GM18507 (cell line): ENCODE measurements at places on chromosomes 3 and 15.

- no peak for DNase-seq
These were observed 54.4 kb upstream of the LRRN1 start for GRCh38 chr3:3744826-3745225.

DNA sequence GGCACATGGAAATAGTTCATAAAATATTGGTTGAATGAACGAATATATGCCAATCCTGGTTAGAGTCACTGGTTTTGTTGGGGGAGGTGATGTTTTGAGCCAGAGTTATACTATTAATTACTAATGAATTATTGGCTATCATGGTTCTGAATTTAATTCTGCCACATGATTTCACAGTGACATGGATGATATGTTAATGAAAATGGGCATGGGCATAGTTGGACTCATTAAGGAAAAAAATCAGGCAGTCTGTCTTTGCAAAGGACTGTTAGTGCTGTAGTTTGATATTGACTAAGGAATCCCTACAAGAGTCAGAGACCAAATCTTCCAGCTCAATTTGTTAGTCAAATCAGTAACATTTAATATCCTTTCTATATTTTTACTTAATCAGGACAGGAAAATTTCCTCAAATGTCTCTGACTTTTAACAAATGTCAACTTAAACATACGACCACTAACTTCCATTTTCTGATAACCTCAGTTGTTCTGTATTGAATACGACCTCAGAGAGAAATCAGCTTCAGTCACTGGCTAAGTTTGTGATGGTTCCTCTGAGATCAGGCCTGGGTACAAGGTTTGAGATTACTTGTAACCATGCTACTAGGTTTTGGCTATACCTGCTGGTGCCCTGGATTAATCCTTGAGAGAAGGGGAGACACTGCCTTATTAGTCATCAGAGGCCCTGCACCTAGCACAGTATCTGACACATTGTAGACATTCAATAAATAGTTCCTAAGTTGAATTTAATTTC is 13.3 kb downstream of the NFKBIZ start:
- DNase-seq: no peak

DNA sequence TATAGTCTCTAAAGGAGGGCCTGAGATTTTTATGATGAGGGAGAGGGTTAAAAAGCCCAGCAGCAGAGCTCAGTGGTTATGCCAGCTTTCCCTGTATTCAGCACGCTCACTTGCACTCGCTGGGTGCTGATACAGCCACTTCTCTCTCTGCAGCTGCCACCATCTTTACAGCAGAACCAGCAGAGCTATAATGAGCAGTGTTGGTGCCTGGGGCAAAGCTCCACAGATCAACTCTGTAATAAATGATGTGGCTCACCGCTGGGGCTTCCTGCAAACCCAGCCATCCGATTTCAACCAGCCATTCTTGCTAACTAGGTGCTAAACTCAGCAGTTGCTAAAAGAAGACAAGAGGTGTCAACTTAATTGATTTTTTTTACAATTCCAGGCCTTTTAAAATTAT is 48.0 kb downstream of the ARNT2 start:
- no peak for DNase-seq

DNA sequence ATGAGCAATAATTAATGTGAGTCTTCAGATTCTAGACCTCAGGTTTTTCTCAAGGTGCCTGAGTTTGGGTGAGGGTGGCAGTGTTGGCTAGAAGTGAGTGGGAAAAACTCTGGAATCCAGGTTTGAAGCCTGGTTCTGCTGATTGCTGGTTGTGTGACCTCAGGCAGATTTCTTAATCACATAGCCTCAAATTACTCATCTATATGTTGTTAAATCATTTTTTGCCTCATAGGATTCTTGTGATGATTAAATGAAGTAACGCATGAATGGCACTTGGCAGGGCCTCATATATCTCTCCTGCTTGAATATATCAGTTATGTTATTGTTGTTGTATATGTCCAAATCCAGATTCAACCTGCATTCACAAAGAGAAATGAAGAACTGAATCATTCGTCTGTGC is 60.5 kb downstream of the NR2F2 start:
- no peak for DNase-seq

GRCh38 chr3:71582612-71583565 is 639 bp downstream of the FOXP1 start:
- DNase-seq: no peak

GRCh38 chr15:65926899-65927298 is 57.6 kb downstream of the RAB11A start:
- DNase-seq: peak; percentile 48

- no peak for DNase-seq
These were observed 5.1 kb downstream of the IGDCC3 start for GRCh38 chr15:65372787-65373067.

DNA sequence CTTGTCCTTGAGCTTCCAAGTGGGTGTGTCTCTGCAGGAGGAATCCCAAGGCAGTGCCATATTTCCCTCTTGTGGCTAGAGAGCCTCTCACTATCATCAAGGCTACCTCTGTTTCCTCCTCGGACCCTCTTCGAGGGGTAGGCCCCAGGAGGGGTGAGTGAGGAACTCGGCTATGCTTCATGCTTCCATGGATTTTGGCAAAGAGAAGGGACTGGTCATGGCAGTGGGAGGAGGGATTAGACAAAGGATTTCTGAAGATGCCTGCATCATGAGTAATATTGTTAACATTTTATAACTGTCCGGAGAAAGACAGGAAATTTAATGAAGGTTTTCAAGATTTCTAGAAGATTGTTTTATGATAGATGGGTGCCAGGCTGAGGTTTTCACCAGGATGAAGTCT is 241.5 kb downstream of the CLSTN2 start:
- no peak for DNase-seq

GRCh38 chr3:38247366-38248035 is 18.1 kb upstream of the SLC22A13 start:
- no peak for DNase-seq

- no peak for DNase-seq
These were observed 48.8 kb downstream of the BLM start for GRCh38 chr15:90765966-90766365.

GRCh38 chr15:51382787-51383186 is 41.3 kb downstream of the GLDN start:
- DNase-seq: no peak

- no peak for DNase-seq
These were observed 61.6 kb downstream of the DCBLD2 start for GRCh38 chr3:98839846-98840245.

- DNase-seq: no peak
These were observed 32.5 kb upstream of the GP5 start for GRCh38 chr3:194431554-194431953.

- DNase-seq: no peak
These were observed 5.7 kb upstream of the CCR5 start for GRCh38 chr3:46365041-46365440.

DNA sequence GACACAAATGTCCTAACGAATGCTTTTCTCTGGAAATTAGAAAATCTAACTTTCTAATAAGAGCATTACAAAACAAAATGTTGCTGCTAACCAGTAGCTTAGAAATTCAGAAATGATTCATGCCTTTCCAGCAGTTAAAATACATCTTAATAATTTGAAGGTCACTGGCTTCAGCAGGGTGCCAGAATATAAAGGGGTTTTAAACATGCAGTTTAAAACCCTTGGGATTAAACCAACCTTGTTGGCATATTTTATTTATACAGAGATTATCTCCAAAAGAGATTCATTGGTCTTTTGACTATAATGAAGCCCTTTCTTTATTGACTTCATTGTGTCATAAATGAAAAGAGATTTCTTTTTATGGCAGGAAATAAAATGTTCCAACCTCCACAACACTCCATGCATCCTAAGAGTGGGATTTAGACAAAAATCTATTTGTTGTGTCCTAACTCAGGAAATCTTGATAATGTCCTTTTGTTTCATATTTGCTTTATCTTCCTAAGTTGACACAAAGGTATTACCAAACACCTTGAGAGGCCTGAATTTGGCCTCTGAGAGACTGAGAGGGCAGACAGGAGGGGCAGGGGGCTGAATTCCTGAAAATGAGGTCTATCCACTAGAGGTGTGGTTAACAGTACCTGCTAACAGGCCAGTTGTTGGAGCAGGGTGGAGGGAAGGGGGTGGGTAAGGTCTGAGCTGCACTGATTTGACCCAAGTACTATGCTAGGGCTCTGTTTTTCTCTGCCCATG is 124.4 kb downstream of the FEZF2 start:
- no peak for DNase-seq

GRCh38 chr3:9408546-9408945 is 11.1 kb downstream of the SETD5 start:
- DNase-seq: no peak

DNA sequence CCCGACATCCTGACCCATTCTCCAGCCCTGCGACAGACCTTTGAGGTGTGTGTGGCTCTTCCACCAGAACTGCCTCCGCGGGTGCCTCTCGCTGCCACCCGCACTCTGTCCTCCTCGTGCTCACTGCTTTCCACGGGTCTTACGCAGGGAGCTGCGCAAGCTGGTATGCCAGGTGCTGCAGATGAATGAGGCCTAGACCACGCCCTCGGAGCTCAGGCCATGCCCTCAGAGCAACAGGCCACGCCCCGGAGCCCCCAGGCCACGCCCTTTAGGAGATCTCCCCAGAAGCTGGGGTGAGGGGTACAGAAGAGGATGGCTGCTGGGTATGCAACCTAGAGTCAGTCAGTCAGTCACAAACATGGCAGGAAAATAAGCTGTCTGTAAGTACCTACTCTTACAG is 300.3 kb downstream of the GABRG3 start:
- DNase-seq: no peak

DNA sequence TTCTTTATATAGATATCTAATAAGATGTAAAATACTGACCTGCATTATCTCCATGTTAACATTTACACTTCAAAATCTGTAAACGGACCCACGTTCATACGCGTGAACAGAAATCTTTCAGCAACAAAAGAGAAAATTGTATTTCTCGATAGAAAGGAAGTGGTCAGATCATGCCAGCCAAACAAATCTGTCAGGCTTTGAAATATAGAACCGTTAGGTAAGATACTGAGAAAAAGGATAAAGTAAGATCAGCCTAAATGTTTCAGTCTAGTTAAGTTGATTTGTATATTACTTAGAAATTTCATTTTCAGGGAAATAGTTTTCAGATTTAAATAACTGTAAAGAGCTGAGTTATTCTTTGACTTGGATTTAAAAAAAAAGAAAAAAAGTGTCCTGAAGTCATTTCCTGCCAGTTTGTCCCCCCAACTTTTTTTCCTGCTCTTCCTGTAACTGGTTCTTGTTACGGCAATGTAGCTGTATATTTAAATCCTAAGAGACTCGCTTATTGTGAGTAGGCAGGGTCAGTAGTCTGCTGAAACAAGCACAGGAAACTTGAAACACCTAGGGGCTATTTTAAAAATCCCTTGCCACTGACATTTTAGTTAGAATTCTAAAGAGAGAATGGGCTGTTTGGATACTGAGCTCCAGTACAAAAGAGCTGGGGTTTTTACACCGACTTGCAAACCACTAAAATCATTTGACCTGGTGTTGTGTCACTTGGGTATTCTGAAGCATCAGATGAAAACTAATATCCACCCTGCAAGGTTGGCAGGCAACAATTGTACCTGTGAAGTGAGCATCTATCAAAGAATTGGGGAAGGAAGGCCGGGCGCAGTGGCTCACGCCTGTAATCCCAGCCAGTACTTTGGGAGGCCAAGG is 237.5 kb downstream of the UBE2E2 start:
- no peak for DNase-seq

GRCh38 chr3:65093641-65094040 is 405.8 kb upstream of the ADAMTS9 start:
- DNase-seq: no peak

GRCh38 chr3:16511681-16512434 is 1.6 kb downstream of the RFTN1 start:
- DNase-seq: no peak

DNA sequence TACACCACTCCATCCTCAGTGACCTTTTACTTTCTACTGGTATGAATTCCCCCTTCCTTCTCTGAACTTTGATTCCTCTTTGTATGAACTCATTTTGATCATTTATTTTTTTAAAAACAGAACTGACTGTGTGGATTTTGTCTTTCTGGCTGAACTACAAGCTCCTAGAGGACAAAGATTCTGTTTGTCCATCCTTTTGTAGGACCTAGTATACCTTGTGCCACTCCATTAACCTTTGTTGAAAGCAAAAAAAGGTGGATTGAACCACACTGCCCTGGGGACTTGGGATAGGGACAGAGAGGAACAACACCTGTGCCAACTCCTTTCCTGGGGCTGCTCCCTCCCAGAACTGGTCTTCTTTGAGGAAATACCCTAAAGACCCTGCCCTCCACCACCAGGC is 23.6 kb downstream of the FSTL1 start:
- no peak for DNase-seq

DNA sequence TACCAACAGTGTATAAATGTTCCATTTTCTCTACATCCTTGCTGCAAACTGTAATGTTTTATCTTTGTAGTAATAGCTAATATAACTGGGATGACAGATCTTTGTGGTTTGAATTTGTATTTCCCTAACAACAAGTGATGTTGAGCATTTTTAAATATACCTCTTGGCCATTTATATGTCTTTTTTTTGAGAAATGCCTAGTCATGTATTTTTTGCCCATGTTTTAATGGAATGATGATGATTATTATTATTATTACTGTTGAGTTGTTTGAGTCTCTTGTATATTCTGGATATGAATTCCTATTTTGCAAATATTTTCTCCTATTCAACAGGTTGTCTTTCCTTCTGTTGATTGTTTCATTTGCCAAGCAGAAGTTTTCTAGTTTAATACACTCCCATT is 654.9 kb downstream of the ZPLD1 start:
- DNase-seq: no peak

- no peak for DNase-seq
These were observed 37.4 kb downstream of the FILIP1L start for GRCh38 chr3:100076731-100077529.

GRCh38 chr15:76972389-76973361 is 22.3 kb upstream of the PSTPIP1 start:
- DNase-seq: no peak

DNA sequence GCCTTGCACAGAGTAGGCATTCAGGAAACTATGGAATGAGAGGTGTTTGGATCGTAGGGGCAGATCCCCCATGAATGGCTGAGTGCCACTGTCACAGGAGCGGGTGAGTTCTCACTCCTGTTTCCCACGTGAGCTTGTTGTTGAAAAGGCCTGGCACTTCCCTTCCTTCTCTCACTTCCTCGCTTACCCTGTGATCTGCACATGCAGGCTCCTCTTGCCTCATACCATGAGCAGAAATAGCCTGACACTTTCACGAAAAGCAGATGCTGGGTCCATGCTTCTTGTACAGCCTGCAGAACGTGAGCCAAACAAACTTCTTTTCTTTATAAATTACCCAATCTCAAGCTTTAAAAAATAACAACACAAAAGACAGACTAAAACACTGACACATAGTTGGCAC is 55.4 kb downstream of the AGBL1 start:
- DNase-seq: no peak

- DNase-seq: no peak
These were observed 830 bp upstream of the RNF13 start for GRCh38 chr3:149812165-149812605.

- no peak for DNase-seq
These were observed 26.1 kb upstream of the CCDC174 start for GRCh38 chr3:14625443-14625842.

DNA sequence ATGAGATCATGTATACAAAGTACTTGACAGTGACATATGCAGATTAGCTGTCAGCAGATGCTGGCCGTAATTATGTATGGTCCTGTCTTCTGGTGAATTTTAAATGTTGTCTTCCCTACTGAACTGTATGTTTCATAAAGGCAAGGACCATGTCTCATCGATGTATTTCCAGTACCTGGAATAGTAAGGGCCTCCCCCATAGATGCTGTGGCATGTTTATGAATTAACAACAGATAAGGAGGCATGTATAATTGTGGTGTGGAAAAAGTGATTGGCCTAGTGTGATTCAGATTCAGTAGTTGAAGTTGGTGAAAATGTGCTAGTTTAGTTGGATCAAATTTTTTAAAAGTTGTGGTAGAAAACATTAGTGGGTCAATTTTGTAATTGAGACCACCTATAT is 202.7 kb upstream of the SLC2A2 start:
- no peak for DNase-seq
